ENCODE measurements at places on chromosomes 6 and 20.

DNA sequence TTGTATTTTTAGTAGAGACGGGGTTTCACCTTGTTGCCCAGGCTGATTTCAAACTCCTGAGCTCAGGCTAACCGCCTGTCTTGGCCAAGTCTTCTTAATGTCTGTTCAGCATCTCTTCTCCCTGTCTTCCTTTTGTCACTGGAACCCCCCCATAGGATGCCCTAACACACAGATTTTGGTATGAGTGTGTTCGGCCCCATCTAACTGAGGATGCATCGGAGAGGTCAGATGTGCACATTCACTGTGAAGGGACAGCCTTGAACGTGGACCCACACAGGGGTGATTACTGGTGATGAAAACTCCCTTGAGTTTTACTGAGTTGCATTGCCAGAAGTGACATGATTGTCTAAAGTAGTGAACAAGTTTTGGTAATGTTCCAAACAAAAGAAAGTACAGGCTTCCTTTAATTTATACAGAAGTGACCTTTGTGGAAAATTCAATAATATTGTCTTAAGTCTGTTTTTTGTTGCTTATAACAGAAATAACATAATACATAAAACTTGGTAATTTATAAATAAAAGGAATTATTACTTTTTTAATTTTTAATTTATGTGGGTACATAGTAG, 40.5 kb upstream of the NCOA3 start:
- no peak for DNase-seq

- DNase-seq = no peak
Measured at GRCh38 chr6:12628327-12628726, 88.2 kb upstream of the PHACTR1 start.

DNA sequence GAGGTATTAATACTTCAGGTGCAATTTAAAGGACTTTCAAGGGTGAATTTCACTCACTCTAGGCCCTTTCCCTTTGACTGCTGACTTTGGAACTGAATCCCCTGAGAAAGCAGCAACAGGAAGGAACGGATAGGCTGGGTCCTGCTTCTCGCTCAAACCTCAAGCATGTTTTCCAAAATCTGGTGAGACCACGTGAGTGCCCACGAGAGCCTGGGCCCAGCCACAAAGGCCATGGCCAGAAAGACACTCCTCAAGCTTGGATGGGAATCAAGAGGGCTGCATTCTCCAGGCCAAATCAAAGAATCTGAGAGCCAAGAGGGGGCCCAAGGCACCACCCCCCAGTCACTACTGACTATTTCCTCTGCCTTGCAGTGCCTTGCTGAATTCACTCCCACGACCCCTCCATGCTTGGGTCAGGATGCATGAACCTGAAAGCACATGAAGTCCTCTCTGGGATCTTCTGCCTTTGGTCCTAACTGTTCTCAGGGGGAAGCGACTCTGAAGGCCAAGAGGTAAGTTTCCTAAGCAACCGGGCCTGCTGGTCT, 146.1 kb downstream of the NFATC2 start:
- DNase-seq = no peak

- no peak for DNase-seq
Measured at GRCh38 chr6:32763421-32763820, at the start of gene HLA-DQB2. Gene HLA-DQB2 (minus strand): TSS chr6:32763532. CDS start chr6:32763470, 62 bp downstream.

- DNase-seq = no peak
Measured at GRCh38 chr6:109834131-109834530, 143.0 kb downstream of the FIG4 start.

- DNase-seq = no peak
Measured at GRCh38 chr6:33860706-33861474, 57.1 kb upstream of the MLN start.

GRCh38 chr6:30763618-30764489, 19.5 kb upstream of the IER3 start:
- no peak for DNase-seq

GRCh38 chr20:10357061-10357708, 76.8 kb downstream of the MKKS start:
- DNase-seq = no peak

DNA sequence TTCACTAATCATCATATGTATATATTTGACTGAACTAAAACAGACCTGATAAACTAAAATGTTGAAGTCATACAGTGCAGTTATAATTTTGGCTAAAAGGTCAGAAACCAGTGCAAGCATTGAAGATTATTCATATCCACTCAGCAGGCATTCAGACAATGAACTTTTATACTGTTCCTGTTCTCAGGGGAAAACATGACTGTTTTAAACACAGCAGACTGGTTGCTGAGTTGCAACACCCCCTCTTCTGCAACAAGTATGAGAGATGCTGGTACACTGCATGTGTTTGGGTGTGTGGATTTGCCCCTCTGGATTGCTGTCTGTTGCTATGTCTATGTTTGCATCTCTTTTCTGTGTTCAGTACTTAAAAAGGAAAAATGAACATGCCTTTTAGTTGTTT, 206.8 kb downstream of the EYA4 start:
- DNase-seq = no peak

GRCh38 chr6:90472716-90473115, 114.2 kb downstream of the MAP3K7 start:
- no peak for DNase-seq

DNA sequence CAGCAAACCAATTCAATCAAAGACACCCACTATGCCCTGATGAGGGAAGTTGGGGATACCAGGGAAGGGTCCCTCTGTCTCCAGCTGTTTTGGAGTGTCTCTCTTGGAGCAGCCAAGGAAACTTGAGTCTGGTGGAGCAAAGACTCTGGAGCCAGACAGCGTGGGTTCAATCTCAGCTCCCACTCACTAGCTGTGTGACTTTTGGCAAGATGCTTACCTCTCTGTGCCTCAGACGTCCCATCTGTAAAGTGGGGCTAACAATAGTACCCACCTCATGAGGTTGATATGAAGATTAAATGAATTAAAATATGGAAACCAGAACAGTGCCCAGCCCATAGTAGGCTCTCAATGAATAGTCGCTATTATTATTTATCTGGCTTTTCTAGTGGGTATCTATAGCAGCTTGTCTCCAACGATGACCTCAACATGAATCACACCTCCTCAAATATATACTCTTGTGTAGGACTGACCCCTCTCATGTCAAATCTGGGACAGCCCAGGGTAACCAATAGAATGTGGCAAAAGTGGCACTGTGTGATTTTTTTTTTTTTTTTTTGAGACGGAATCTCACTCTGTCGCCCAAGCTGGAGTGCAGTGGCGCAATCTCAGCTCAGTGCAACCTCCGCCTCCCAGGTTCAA, 99.2 kb upstream of the FOXP4 start:
- DNase-seq = no peak

DNA sequence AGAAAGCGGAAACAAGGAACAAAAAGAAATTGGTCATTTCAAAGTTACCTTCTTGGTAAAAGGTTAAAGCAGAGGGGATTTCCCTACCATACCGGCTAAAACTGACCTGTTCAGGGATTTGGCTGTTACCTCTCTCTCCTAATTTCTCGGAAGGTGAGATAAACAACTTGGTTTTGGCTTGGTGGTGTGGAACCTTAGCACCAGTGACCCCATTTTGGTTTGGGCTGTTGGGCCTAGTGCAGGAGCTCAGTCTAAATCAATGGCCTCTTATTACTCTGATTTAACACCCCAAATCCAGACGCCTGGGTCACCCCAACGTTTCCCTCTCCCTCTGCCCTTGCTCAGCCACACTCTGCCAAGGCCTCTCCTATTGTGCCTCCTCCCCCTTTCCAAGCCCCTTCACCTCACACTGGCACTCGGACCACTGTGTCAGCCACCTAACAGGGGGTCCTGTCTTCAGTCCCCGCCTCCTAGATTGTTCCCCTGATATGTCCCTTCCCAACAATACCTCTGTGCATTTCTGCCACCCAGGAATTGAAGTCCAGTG, 8.3 kb downstream of the NCR2 start:
- DNase-seq = no peak

DNA sequence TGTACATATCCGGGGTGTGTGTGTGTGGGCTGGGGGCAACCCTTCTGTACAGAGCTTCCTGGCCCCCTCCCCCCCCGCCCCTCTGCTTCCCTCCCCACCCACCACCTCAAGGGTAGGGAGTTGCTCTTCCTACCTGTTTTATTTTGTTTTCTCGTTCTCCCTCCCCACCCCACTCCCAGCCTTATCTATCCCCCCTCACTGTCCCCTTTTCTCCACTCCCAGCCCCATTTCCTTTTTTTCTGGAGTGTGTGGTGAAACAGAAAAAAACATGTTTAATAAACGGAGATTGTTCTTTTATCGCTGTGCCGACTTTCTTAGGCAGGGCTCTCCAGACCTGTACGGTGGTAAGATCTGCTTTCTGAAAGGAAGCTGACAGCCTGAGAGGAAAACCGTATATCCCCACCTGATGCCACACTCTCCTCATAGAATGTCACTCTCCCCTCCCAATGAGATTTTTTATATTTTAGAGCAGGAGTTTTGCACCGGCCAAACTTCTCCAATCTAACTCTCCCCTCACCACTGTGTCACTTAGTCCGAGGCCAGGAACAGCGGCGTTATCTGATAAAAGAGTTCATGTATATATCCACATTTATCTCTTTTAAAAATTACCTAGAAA, 875 bp upstream of the ZBTB9 start:
- no peak for DNase-seq

DNA sequence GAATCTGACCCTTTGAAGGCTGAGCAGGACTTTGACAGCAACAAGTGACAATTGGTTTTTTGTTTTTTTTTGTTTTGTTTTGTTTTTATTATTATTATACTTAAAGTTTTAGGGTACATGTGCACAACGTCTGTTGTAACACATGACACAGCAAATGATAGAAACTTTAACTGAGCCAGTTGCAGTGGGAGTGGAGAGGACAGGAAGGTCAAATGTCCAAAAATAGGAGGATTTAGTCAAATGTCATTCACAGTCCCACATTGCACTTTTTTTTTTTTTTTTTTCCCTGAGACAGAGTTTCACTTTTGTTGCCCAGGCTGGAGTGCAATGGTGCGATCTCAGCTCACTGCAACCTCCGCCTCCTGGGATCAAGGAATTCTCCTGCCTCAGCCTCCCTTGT, 223.0 kb downstream of the HIVEP2 start:
- DNase-seq = no peak

DNA sequence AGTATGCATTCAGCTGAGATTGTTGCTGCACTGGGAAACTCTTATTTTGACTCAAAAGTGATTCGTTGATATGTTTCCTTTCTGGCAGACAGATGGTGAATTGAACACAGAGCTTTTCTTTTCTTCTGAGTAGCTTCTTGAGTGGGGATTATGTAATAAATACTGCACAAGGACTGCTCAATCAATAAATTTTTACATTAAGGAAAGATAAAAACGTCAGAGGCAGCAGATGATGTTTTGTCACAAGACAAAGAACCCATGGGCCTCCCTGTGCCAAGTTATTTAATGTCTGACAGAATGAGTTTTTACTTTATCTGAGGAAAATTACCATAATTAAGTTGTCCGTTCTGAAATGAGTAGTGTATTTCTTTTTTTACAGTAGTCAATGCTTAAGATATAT, 460.3 kb downstream of the UTRN start:
- no peak for DNase-seq

DNA sequence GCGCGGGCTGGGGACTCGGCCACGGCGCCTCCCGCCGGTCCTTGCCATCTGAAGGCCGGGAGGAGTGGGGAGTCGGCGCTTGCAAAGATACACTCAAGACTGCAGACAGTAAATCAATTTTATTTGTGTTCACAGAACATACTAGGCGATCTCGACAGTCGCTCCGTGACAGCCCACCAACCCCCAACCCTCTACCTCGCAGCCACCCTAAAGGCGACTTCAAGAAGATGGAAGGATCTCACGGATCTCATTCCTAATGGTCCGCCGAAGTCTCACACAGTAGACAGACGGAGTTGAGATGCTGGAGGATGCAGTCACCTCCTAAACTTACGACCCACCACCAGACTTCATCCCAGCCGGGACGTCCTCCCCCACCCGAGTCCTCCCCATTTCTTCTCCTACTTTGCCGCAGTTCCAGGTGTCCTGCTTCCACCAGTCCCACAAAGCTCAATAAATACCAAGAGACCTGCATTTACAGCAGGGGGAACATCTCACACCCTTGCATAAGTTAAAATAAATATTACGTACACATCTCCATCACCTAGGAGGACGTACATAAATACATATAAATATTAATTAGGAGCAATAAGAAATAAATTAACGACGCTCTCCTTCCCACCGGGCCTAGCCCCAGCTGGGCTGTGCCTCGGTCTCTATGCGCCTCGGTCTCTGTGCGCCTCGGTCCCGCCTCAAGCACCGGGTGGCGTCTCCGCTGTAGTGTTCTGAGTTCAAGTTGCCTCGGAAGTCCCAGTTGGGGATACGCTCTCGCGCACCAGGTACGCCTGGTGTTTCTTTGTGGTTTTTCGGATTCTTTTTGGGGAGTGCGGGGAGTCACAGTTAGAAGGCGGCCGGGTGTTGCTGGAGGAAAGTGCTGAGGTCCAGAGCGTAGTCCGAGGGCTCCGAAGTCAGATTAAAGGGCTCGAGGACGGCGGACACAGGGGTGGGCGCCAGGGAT, 889 bp upstream of the FLOT1 start:
- peak; percentile 73 for DNase-seq

DNA sequence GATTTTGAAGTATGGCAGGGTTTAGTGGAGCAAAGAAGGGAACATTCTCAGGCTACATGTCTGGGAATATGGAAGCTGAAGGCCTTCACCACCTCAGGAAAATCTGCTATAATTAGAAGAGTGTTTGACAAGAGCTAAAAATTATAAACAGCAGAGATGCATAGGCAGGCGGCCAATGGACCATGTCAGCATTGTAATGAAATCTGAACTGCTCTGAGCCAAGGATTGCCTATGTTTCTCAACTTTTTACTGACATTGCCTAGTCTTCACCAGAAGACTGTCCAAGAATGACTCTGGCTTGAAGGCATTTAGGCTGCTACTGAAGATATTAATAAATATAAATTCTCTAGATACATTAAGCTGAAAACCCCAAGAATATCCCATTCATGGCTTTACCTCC, 84.1 kb downstream of the C6orf52 start:
- DNase-seq = no peak

GRCh38 chr6:46510651-46511050, 19.4 kb upstream of the RCAN2 start:
- DNase-seq = no peak

DNA sequence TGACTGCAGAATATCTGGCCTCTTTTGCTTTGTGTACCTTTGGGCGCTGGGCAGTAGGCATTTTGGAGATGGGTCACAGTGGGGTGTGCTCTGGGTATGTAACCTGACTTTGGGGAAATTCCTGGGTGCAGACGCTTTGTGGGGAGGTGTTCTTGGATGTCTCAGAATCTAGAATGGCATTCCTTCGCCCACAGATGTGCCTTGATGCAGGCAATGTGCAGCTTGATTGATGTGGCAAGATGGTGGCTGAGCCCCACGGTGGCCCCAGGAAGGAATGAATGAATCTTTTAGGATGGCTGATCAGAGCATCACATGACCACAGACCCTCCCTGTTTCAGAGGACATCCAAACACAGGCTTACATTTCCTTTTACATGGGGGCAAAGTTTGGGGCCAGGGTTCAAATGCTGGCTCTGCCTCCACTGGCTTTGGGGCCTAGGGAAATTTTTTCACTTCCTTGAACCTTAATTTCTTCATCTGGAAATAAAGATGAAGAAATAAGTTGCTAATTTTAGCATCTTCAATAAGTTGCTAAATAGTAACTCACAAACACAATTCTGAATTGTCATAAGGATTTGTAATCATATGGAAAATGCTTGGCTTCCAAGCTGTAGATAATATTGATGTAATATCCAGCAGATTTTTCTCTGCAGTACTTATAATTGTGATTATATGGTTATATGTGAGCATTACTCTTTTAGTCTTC, 5.6 kb downstream of the PPP1R16B start:
- DNase-seq = no peak
